Naive thymus-derived CD4-positive, alpha-beta T cell (primary cell): ENCODE measurements at places on chromosomes 11 and 22.

DNA sequence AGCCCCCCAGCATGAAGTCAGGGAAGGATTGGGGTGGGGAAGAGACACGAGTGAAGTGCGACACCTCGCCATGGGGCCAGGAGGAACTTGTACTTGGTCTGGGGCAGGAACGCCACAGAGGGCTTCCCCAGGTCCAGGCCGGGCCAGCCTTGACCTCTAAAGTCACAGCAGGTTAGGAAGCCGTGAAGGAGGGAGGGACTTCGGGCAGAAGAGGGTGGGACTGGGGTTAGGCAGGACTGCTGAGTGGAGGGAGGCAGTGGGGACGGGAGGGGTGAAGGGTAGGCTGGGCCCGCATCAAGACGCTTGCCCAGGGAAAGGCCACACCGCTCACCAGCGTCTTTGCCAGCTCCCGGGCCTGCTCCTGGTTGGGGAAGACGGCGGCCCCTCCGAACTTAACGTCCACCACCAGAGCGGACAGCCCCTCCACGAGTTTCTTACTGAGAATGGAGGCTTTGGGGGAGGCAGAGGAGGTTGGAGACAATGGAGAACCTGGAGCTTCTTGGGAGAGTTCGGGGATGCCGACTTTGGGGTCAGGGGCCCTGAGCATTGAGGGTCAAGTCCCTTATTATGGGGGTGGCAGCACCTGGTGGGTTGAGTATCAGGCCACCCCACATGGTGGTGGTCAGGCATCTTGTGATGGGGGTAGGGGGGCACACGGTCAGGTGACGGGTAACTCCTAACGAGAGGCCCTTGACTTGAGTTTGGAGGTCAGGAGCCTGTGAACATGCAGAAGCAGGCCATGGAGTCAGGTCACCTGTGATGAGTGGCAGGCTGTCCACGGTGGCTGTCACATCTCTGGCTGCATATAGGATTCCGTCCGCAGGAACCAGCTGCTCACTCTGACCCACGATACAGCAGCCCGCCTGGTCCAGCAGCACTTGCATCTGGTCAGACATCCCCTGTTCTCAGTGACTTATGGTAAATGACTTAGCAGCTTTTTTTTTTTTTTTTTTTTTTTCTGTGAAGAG, 1.7 kb upstream of the SCO2 start:
- DNase-seq = no peak

DNA sequence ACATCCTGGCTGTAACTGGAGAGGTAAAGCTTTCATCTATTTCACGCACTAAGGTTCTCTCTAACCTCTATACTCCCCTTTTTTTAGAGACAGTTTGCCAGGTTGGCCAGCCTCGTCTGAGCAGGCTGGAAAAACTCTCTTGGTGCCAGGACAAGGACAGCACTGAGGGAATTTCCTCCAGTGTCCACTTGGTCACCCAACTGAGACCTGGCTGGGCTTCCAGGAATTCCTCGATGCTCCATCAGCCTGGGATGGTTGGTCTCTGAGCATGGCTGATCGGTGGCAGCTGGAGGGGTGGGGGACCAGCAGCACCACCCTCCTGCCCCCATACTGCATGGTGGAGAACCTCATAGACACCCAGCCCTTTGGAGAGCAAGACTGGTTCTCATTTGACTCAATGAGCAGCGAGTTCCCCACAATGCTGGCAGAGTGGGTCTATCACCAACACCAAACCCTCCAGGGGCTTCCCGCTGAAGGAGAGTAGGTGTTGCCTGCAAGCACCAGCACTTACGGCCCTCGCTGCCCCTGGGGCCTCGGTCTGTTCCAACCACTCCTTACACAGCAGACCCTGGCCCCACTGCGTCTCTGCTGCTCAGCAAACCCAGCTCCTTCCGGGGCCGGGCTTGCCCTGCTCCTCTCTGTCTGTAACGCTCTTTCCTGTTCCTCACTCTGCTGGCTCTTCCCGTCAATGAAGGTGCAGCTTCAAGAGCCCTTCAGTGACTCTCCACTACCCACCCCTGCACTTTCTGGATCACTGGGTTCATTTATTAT, 122.2 kb downstream of the ST3GAL4 start:
- peak; percentile 25 for DNase-seq

DNA sequence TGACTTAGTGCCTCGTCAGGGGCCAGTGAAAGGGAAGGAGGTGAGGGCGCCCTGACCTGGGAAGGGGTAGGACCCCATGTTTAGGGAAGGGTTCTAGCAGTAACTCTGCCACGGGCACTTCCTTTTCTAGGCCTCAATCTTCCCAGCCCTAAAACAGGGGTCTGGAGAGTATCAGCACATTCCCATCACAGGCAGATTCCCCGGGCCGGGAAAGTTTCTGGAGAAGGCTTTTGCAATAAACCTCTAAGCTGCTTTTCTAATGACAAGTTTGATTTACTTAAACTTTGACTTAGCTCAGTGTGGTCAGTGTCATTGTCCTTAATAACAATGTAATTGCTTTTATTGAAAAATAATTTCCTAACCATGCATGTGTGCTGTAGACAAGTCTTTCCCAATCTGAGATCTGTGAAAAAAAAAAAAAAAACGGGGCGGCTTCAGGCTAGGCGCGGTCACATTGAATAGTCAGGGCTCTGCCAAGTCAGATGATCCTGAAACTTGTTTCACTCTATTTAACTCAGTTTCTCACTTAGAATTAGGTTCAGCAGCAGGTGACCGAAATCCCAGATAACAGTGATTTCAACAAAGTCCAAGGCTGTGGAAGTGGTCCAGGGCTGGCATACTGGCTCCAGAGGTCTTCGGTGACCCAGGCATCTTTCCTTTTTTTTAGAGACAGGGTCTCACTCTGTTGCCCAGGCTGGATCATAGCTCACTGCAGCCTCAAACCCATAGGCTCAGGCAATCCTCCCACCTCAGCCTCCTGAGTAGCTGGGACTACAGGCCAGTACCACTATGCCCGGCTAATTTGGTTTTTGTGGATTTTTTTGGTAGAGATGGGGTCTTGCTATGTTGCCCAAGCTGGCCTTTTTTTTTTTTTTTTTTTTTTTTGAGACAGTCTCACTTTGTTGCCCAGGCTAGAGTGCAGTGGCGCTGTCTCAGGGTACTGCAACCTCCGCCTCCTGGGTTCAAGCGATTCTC, 19.5 kb upstream of the TAB1 start:
- no peak for DNase-seq

GRCh38 chr11:122439866-122440810, 215.4 kb upstream of the UBASH3B start:
- DNase-seq = no peak

GRCh38 chr11:1852877-1853276, at the start of gene LSP1:
Gene LSP1, plus strand, starts transcription at chr11:1853084. Its CDS starts 61 bp downstream, at chr11:1853145.
- DNase-seq = peak; percentile 84

GRCh38 chr22:46763051-46763705, 728 bp downstream of the TBC1D22A start:
- DNase-seq = peak; percentile 18

DNA sequence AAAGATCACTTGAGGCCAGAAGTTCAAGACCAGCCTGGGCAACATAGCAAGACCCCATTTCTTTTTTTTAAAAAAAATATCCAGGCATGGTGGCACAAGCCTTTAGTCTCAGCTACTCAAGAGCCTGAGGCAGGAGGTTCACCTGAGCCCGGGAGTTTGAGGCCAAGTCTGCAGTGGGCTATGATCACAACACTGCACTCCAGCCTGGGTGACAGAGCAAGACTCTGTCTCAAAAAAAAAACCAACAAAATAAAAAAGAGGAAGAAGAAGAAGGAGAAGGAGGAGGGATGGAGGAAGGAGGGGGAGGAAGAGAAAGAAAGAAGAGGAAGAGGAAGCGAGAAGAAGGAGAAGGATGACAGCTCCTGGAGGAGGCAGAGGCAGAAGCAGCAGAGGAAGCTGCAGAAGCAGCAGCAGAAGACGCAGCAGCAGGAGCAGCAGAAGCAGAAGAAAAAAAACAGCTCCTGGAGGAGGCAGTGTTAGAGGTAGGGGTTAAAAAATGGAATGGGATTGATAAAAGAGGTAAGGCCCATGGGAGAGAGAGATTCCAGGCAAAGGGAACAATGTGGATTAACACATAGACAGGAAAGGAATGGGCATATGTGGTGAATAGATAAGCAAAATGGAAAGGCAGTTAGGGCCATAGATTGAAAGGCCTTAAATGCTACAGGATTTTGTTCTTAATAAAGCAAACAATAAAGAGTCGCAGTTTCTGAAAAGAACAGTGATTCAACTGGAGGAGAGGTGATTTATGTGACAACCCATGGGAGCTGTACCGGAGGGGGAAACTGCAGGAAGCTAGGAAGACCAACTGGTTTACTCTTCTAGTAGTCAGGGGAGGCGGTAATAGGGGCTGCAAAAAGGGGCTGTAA, 10.9 kb downstream of the PRCP start:
- no peak for DNase-seq

DNA sequence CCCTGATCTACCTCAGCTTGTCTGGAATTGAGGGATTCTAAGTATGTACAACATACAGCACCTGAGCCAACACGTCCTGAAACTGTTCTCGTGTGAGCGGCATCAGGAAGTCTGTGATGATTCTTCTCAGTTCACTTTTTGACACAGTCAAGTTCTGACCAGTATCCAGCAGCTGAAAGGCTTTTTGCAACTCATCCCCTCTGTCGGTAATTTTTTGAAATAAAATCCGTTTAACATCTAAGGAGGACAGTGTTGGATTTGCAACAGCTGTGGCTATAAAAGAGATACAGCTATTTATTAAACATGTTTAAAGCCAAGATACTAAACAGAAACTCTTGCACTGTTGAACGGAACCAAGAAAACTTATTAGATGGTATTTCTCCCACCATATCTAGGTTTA, 39.3 kb downstream of the EFCAB6 start:
- no peak for DNase-seq

- no peak for DNase-seq
Measured at GRCh38 chr11:95095858-95096587, 6.4 kb downstream of the ENDOD1 start.

- no peak for DNase-seq
Measured at GRCh38 chr11:72704028-72704782, 30.0 kb upstream of the PDE2A start.
